ENCODE measurements at places on chromosomes 4 and X.

- DNase-seq: no peak
Measured at GRCh38 chr4:76754439-76754838, 143.5 kb downstream of the SOWAHB start.

DNA sequence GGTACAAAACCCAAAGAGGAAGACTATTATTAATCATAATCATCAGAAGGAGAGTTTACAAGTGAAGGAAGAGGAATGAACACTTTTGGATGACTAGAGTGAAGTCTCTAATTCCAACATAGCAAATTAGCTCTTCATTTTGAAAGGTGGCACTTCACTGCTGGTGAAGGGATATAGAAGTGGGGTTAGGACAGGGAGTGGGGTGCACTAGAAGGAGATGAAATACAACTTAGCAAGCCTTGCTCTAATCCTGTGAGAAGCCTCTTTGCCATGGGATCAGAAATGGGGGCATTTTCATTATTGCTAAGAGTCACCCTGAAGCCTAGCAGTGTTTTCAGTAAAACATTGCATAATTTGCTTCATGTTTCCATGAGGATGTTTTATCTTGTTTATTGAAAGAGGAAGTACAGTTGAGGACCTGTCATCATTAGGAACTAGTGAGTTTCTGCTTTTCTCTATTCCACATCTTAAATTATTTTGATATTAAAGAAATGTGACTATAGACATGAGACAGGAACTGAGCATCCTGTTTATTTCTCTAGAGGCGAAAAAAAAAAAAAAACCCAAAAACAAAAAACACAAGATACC lies 9.3 kb upstream of the GRPR start:
- DNase-seq: no peak

- no peak for DNase-seq
Measured at GRCh38 chr4:54423066-54423465, 194.0 kb downstream of the PDGFRA start.

DNA sequence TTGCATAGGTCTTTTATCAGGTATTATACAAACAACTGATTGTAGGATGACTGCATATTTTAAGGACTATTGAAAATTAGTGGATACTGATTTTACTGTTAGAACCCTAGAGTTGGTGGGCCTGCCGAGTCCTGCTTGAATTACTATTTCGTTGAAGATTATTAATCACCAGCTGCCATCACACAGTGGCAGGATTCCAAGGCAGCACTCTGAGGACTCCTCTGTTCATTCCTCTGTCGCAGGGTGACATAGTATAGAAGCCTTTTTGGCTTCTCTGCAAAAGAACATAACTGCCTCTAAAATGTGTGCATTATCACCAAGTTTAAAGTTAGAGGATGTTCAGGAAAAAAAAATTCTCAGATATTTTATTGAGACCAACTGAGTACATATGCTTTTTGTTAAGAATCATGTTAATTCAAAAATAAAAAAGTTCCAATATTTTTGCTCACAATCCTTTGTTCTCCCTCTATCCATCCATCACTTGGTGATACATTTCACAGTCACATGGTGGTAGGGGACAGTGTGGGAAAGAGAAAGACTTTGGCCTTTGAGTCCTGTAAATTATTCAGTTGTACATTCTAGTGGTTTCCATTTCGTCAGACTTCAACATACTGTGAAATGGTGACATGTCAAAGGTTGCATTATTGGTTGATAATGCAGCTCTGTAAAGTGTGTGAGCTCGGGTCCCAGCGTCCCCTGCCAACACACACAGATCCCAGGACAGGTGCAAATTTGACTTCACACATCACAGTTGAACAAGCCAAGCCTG lies 332.5 kb downstream of the GRID2 start:
- DNase-seq: no peak

GRCh38 chrX:137215467-137215866 lies 181.7 kb upstream of the GPR101 start:
- DNase-seq: no peak

DNA sequence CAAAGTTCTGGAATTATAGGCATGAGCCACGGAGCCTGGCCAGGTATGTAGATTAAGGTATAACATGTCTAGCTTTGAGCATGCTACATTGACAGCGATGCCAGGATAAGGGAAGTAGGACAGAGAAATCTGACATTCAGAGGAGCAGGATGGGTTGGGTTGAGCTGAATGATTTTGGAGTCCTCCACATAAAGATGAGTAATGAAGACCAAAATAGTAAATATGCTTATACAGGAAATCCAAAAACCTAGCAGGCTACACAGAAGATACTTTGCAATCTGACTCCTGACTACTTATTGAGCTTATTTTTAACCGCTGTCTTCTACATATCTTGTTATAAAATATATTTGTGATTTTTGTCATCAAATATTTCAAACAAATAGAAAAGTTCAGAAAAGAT lies 69.7 kb downstream of the PDGFC start:
- DNase-seq: no peak

DNA sequence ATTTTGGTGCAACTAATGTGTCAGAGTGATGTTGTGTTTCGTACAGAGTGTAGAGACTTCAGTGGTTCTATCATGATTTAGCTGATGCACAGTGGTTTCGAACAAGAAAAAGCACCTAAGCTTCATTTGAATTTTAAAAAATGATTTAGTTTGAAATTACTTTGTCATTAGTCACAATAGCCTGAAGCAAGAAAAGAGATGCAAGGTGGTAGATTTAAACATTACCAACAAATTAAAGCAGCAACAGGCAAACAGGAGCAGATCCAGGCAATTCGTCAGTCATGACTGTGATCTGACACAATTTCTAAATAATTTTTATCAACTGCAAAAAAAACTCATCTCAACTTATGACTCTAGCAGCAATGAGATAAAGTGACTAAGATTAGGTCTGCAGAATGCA lies 24.6 kb upstream of the COX7B2 start:
- DNase-seq: no peak

DNA sequence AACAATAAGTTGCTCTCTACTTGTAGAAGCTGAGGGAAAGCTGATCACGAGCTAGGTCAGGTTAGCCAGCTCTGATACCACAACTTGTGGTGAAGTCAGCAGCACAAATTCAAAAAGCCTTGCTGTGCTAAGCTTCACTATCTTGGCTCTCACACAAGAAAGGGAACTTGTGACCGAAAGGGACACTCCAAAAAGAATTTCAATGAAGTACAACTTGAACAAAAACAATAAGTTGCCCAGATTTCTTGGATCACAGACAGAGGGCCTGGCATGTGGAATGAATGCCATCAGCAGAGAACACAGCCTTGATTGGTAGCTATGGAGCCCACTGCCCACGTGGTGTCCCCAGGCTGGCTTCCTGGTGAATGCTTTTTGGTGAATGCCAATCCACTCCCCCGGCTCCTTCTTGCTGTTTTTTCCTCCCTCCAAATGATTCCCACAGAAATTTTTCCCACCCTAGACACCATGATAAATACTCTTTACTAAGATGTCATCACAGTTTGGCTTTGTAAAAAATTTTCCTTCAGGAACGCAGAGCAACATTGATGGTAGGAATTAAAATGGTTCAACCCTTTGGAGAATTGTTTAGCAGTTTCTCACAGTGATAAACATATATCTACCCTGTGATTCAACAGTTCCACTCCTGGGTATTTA lies 82.6 kb downstream of the ANXA3 start:
- DNase-seq: no peak

DNA sequence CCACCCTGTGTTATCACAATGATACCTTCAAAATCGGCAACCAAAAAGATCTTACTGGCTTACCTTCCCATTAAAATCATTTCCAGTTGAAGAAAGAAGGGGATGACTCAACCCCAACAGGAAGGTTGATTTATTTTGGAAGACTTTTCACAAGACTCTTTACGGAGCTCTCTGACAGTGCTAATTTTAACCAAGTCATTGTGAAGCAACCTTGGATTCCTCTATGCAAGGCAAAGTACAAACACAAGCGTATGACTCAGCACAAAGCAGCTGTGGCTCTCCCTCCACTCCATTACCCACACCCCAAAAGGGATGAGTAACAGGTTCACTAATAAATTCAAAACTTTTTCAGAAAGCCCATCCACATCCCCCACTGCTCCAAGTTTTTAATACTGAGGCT lies 213.8 kb upstream of the FGF13 start:
- DNase-seq: no peak

DNA sequence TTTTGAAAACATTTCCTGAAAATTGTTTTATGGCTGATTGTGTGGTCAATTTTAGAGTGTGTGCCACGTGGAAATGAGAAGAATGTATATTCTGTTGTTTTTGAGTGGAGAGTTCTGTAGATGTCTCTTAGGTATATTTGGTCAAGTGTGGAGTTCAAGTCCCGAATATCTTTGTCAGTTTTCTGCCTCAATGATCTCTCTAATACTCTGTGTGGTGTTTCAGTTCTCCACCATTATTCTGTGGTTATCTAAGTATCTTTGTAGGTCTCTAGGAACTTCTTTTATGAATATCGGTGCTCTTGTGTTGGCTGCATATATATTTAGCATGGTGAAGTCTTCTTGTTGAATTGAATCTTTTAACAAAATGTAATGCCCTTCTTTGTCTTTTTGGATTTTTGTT lies 113.3 kb downstream of the LINC00632 start:
- DNase-seq: no peak

- DNase-seq: no peak
Measured at GRCh38 chr4:108531461-108531860, 88.9 kb upstream of the RPL34 start.

GRCh38 chrX:123610915-123611314 lies 121.9 kb downstream of the THOC2 start:
- DNase-seq: no peak

GRCh38 chrX:75957107-75957610 lies 172.1 kb upstream of the MAGEE2 start:
- DNase-seq: no peak

- no peak for DNase-seq
Measured at GRCh38 chr4:48082956-48083355, 51.1 kb downstream of the TXK start.

Measured in activated CD4-positive, alpha-beta T cell treated with anti-CD3 and anti-CD28 coated beads for 24 hours (primary cell).